ENCODE measurements at places on chromosomes 12 and 14.

DNA sequence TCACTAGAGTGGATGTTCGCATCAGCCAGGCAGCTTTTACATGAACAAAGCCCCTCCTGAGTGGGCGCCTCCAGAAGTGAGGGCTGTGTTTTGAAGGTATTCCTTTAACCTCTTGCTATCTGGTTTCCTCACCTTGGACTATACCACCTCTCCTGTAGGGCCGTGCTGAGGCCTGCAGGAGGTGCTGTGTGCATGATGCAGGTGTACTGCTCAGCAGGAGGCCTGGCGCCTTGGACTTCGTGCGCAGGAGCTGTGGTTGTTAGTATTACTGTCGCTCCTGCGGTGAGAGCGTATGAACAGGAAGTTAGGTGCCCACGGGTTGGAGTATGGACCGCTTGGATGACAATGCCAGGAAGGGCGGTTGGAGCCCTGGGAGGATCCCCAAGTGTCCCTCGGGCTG is 130.7 kb downstream of the TSPAN9 start:
- no peak for DNase-seq

DNA sequence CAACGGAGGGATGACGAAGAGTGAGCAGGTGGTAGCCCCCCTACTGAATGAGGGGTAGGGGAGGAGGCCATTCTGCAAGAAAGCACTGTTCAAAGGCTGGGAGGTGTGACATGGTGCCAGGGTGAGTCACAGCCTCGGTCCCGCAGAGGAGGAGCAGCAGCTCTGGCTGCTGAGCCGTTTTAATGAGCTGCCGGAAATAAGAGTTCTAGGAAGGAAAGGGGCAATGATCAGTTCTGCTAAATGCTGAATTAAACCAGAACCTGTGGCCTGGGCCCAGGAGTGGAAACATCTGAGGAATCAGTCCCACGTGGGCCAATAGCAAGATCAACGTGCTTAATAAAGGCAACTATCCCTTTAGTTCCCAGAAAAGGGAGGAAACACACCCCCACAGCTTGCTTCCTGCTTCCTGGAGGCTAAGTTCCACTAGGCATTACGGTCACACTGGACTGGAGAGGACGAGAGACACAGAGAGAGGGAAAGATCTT is 3.6 kb downstream of the ABCD4 start:
- DNase-seq = no peak

GRCh38 chr14:21258889-21259787 is 10.1 kb downstream of the HNRNPC start:
- no peak for DNase-seq

GRCh38 chr14:52220924-52221811 is 46.3 kb upstream of the PTGDR start:
- DNase-seq = no peak

GRCh38 chr12:49283541-49284429 is 11.2 kb upstream of the PRPH start:
- DNase-seq = no peak

- DNase-seq = no peak
Measured at GRCh38 chr12:21690704-21691368, 33.2 kb upstream of the LDHB start.

DNA sequence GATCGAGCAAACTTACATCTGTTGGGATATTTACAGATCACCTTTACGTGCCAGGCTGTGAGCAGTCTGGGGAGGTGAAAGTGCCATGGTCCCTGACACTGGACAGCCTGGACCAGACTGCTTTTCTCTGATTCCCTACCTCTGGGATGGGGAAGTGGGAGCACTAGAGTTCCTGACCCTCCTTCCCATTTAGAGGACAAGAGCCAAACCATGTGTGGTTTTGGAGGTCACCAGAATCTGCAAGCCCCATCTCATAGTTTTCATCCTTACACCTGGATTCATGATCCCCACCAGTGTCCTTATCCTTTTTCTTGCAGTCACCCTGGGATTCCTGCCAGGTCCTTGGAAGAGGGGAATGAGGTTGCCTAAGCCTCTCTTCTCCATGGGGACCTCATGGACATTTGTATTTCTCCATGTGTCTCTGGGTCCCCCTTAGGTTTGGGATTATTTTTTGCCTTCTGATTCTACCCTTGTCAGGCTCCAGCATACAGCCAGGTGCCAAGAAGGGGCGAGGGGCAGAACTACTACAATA is 1.5 kb upstream of the WNT10B start:
- DNase-seq = no peak

DNA sequence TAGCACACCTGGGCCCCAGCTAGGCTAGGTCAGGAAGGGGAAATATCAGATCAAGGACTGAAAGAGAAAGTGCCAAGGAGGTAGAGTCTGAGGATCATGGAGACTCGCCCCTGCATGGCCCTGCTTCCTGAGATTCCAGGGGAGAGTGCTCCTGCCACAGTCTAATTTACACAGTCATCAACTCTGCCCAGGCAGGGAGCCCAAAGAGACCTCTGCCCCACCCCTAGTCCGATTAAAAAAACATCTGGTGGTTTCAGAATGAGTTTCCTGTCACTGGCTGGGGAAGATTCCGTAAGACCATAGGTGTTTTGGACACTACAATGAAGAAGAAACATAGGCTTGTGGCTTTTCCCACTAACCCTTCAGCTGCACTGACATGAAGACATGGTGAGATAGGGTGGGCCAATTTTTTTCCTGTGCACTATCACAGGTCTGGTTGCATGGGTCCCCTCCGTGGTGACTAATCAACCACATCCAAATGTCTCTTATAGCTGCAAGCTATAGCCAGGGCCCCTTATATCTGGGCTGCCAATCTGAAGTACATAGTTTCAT is 31.5 kb upstream of the GZMB start:
- DNase-seq = no peak

GRCh38 chr14:67538501-67538900 is 5.4 kb downstream of the PLEKHH1 start:
- DNase-seq = no peak

GRCh38 chr14:69543341-69544115 is 31.1 kb downstream of the CCDC177 start:
- no peak for DNase-seq

- no peak for DNase-seq
Measured at GRCh38 chr12:14756334-14757143, 46.7 kb downstream of the WBP11 start.

- no peak for DNase-seq
Measured at GRCh38 chr12:51460519-51460918, 35.9 kb downstream of the SLC4A8 start.

DNA sequence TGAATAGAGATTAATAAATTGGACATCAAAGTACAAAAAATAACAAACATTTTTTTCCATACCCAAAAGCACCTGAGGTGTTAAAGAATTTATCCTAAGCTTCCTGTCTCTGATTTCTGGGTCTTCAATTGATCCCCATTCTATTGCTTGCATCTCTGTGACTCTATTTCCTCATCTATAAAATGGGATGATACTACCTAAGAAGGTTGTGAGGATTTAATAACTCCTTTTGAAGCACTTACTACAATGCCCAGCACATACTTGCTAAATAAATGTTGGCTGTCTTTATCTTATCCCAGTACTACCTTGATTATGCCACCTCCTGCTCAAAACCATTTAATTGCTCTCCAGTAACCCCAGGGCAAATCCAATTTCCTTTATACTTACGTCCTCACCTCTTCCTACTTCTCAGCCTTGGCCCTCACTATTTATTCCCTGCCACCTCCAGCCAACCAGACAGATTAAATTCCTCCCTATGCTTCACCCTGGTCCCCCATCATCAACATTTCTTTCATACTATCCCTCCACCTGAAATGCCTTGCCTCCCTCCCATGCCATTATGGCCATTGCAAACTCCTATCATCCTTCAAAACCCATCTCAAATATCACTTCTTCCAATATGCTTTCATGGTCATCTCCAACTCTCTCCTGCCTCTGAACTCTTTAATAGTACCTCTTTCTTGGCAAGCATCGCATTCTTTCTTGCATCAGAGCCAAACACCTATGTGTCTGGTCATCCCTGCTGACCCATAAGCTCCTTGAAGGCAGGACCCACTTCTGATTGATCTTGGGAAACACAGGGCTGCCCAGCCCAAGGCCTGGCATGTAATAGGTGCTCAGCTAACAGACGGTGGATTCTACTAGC is 7.9 kb upstream of the ASIC1 start:
- DNase-seq = no peak

GRCh38 chr14:57845316-57845715 is 20.6 kb downstream of the SLC35F4 start:
- DNase-seq = no peak

GRCh38 chr12:1523558-1524050 is 70.8 kb downstream of the FBXL14 start:
- no peak for DNase-seq

DNA sequence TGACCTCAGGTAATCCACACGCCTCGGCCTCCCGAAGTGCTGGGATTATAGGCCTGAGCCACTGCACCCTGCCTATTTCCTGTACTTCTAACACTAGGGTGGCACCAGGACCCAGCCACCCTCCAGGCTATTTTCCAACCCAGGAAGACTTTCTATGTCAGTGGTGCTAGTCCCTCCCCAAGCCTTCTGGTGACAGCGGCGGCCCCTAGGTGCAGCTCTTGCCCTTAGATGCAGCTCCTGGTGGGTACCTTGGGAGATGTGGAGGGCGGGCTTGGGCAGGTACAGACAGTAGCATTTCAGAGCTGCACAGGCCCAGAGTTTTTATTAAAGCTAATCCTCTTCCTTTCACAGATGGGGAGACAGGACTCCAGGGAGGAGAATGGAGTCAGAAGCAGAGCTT is 62.8 kb downstream of the SRRM4 start:
- DNase-seq = no peak

DNA sequence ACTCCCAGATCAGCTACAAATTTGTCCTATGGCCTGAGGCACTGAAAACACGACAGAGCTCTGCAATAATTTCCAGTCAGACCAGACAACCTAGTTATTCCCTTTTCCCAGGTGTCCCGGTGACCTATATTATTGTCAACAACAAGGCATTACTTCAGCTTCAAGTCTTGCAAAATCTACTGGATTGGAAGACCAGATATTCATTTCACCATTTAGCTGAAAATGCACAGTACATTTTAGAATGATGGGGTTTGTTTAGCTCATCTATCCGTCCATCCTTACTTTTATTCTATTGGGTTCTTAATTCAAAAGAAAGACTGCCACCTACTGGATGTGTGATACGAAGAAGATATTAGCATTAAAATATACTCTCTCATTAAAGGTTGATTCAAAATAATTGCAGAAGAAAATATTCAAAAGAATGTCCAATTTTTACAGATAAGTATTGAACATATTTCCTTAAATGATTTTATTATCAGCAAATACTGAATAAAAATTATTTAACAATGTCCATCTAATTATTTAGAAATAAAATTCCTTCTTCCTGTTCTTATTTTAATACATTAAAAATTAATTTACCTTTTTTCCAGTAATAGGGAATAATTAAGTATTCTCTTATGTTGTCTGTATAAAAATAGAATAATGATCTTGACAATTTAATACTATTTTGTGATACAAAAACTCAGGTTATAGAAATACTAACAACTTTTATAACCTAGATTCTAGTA is 244.9 kb upstream of the LRIG3 start:
- no peak for DNase-seq

DNA sequence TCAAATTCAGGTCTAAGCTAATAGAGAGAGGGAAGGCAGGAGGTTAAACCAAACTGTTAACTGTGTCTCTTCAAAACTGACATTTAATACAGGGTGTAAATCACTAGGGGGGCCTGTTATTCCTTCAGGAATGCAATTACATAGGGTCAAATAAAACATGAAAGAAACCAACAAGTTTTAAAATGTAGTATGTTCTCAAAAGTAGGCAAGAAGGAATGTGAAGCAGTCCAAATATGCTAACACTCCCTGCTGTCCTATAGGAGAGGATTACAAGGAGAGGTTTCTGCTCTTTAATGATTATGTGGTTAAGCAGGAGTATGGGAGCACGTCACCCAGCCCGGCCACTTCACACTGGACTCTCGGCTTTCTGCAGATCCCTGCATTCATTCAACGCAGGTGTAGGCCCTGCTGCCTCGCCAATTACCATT is 42.5 kb upstream of the BMP4 start:
- no peak for DNase-seq

GRCh38 chr14:20986811-20987210 is 3.0 kb upstream of the METTL17 start:
- DNase-seq = no peak

Measured in activated naive CD4-positive, alpha-beta T cell treated with anti-CD3 and anti-CD28 coated beads, Interleukin-2, amount 50 U/mL, for 16 hours (primary cell).